ENCODE measurements at places on chromosomes 1 and 21. TPM values are rescaled to one million over a fixed set of nuclear protein-coding genes. Genes with fewer than 3 reads are reported as not detected.

ORC1 gene
- 18.1 TPM for total RNA-seq

LAMC1 gene
- total RNA-seq = 136 TPM

PCSK9 gene
- total RNA-seq = 4.4 TPM

OR2L5 gene
- not detected for total RNA-seq

GSTM3 gene
- 28.1 TPM for total RNA-seq

C1orf94 gene
- not detected for total RNA-seq

UBXN10 gene
- total RNA-seq = not detected

TM2D1 gene
- total RNA-seq = 22.2 TPM

CASZ1 gene
- total RNA-seq = 2.5 TPM

Measured in A549 treated with CpdA at 1 μM for 4 hours (cell line).